ENCODE measurements at places on chromosomes 5 and 9.

DNA sequence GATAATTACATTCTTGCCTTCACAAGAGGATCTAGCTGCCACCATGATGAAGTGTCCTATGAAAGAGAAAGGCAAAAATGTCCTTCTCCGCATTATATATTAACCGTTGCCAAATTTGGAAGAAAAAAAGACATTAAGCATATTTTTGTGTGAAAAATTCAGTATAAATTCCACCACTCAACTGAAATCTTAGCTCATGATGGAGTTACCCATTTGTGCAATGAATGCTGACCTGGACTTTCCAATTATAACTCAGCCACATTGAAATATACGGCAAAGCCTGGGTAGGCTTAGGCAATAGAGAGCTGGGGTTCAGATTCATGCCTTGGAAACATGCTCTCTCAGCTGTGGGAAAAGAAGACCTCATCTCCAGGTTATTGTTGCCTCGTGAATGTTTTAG is 71.3 kb upstream of the VCAN start:
- DNase-seq: no peak
- H3K4me3 ChIP-seq: no peak overlapping the region
- H3K36me3 ChIP-seq: no peaks in the 10 kb centered on the region
- H3K4me1 ChIP-seq: no peaks in the 10 kb centered on the region
- no peak overlapping the region for H3K27ac ChIP-seq
- H3K27me3 ChIP-seq: no peaks in the 10 kb centered on the region

DNA sequence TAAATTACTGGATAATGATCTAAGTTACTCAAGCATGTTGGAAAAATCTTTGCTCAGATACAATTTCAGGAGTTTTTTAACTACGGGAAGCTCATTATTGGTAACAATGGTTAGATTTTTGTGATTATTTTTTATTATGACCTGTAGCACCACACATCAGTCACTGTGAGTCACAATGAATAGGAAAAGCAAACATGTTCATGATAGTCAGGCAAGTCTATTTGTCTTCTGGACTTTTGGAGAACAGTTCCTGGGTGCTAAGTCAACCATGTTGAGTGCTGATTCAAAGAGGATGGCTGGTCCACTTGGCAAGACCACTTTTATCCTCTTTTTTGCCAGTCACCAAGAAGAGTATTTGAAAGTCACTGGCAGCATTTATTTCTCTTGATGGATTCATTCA is 403.2 kb downstream of the KIF4B start:
- no peaks in the 10 kb centered on the region for H3K36me3 ChIP-seq
- no peak overlapping the region for H3K27ac ChIP-seq
- H3K27me3 ChIP-seq: no peaks in the 10 kb centered on the region

DNA sequence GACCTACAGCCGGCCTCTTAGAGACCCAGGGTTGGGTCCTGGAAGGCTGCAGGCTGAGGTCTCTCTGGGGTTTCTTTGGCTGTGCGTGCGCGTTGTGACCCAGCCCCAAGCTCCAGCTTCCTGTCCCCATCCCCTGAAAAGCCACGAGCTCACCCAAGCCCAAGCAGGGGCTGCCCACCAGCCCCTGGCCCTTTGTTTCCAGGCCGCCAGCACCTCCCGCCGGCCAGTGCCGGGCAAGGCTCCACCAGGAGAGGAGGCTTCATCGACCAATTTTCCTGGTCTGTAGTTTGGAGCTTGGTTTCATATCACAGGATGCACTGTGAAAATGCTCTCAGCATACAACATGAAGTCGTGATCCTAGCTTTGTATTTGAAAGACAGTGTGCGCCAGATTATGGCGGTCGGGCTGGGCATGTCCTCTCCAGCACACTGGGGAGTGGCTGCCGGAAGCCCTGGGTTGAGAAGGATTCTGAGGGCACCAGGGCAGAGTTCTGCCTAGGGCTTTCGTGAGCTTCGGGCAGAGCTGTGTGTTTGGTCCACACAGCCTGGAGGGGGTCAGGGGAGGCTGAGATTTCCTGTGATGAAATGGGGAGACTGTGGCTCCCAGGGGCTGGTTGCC is 78.6 kb downstream of the COL5A1 start:
- no peak for DNase-seq
- H3K4me1 ChIP-seq: no peaks in the 10 kb centered on the region
- no peaks in the 10 kb centered on the region for H3K36me3 ChIP-seq
- no peak overlapping the region for H3K27ac ChIP-seq
- H3K27me3 ChIP-seq: peaks cover 25% of the 10 kb centered on the region
- H3K4me3 ChIP-seq: no peak overlapping the region

- peaks cover 37% of the 10 kb centered on the region for H3K4me1 ChIP-seq
- no peak overlapping the region for H3K27ac ChIP-seq
- no peak for DNase-seq
- no peak overlapping the region for H3K4me3 ChIP-seq
- H3K36me3 ChIP-seq: no peaks in the 10 kb centered on the region
Observed at GRCh38 chr9:123642291-123643278, 286.6 kb downstream of the CRB2 start.

- no peak overlapping the region for H3K4me3 ChIP-seq
- H3K36me3 ChIP-seq: no peaks in the 10 kb centered on the region
- no peaks in the 10 kb centered on the region for H3K4me1 ChIP-seq
Observed at GRCh38 chr9:37918665-37919170, 14.8 kb upstream of the SLC25A51 start.

- H3K4me1 ChIP-seq: peaks cover 40% of the 10 kb centered on the region
- peaks cover 5% of the 10 kb centered on the region for H3K27me3 ChIP-seq
- peak overlapping the region; percentile 88 for H3K4me3 ChIP-seq
- DNase-seq: no peak
Observed at GRCh38 chr5:134006115-134006514, 1.3 kb upstream of the VDAC1 start.

- no peaks in the 10 kb centered on the region for H3K27me3 ChIP-seq
- H3K36me3 ChIP-seq: no peaks in the 10 kb centered on the region
- no peak overlapping the region for H3K27ac ChIP-seq
- H3K4me3 ChIP-seq: no peak overlapping the region
- no peaks in the 10 kb centered on the region for H3K4me1 ChIP-seq
Observed at GRCh38 chr5:106154280-106154716, 1516.4 kb downstream of the EFNA5 start.

DNA sequence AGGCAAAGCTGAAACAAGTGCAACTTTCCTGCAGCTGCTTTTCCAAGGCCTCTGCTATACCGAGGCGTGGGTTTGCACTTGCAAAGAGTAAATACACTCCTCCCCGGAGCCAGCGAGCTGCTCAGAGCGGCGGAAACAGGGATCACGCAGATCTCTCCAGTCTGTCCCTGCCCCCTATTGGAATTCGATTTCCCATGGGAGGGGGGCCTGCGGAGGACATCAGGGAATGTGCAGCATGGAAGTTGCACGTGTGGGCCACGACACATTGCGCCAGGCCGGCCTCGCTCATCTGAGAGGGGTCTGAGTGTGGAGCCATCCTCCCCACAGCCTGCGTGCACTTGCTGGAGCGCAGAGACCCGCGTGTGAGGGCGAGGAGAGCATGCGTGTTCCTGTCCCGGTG is 104.3 kb upstream of the PHYKPL start:
- no peak overlapping the region for H3K27ac ChIP-seq
- no peak for DNase-seq
- peaks cover 12% of the 10 kb centered on the region for H3K27me3 ChIP-seq
- no peak overlapping the region for H3K4me3 ChIP-seq

- H3K27me3 ChIP-seq: peaks cover 19% of the 10 kb centered on the region
- no peak overlapping the region for H3K4me3 ChIP-seq
- DNase-seq: no peak
- H3K36me3 ChIP-seq: no peaks in the 10 kb centered on the region
- no peak overlapping the region for H3K27ac ChIP-seq
Observed at GRCh38 chr9:38114905-38115304, 45.9 kb upstream of the SHB start.

DNA sequence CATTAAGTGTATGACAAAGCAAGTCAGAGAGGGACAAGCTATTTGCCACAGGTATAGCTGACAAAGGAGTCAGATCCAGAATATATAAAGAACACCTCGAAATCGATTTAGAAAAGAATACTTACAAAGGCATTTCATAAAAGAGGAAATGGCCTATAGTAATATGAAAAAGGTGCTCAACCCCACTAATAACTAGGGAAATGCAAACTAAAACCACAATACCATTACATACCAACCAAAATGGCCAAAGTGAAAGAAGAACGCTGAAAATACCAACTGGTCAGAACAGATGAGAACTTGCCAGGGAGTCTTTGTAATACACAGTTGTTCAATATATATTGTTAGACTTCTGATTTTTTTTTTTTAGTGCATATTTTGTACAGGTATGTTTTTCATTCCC is 152.9 kb downstream of the CDC42SE2 start:
- H3K27me3 ChIP-seq: no peaks in the 10 kb centered on the region
- H3K36me3 ChIP-seq: peaks cover 32% of the 10 kb centered on the region
- H3K27ac ChIP-seq: no peak overlapping the region
- H3K4me1 ChIP-seq: peaks cover 29% of the 10 kb centered on the region
- no peak overlapping the region for H3K4me3 ChIP-seq

- DNase-seq: peak; percentile 37
- H3K36me3 ChIP-seq: no peaks in the 10 kb centered on the region
- no peak overlapping the region for H3K27ac ChIP-seq
- peak overlapping the region; percentile 72 for H3K4me3 ChIP-seq
- H3K27me3 ChIP-seq: peaks cover 34% of the 10 kb centered on the region
Observed at GRCh38 chr5:150671509-150672236, 10.6 kb downstream of the MYOZ3 start.

DNA sequence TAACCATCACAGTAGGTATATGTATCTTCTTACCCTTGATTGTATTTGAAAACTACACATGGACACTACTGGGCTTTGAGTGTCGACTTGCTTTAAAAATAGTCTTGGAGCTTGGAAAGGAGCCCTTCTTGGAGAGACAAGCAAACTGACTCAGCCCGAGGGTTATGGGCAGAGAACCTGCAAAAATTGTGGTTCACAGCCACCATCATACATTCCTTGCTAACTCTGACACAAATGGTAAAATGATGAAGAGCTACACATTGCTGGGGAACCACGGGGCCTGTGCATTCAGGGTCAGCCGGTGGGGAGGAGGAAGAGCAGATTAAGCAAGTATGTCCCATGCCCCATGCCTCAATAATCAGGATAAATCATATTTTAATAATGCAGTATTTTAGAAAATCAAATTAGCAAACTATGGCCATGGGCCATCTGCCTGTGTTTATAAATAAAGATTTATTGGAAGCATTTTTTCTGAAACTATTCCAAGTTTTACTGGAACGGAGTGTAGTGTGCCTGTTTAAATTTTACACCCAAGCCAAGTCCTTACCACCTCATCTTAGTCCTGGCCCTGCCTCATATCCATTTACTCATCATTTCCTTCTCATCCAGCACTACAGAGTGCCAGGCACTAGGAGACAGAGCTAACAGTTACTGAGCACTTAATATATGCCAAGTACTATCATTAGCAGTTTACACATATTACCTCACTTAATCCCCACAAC is 195.7 kb downstream of the PALM2AKAP2 start:
- no peak overlapping the region for H3K4me3 ChIP-seq
- H3K36me3 ChIP-seq: peaks cover 2% of the 10 kb centered on the region
- peak overlapping the region; percentile 88 for H3K27ac ChIP-seq

DNA sequence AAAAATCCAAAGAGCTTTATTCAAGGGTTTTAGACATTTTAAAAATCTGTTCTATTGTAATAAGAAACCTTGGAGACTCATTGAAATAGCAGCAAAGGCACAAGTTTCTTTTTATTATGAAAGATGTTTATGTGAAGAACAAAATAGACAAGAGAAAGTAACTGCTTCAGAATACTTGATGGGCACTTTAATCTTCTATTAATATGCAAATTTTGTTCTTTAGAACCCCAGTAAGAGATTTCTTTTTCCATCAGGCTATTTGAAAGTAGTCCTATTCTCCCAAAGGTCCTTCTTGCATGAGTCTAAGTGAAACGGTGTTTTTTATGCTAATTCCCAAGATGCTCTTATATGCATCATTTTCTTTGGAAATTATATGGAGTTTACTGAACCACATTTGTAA is 602.0 kb downstream of the EFNA5 start:
- DNase-seq: no peak
- H3K4me3 ChIP-seq: no peak overlapping the region
- H3K4me1 ChIP-seq: no peaks in the 10 kb centered on the region
- H3K36me3 ChIP-seq: no peaks in the 10 kb centered on the region
- H3K27ac ChIP-seq: no peak overlapping the region

GRCh38 chr5:64213531-64213930 is 47.9 kb downstream of the RNF180 start:
- H3K4me1 ChIP-seq: no peaks in the 10 kb centered on the region
- H3K27me3 ChIP-seq: no peaks in the 10 kb centered on the region
- no peak overlapping the region for H3K27ac ChIP-seq
- no peaks in the 10 kb centered on the region for H3K36me3 ChIP-seq
- H3K4me3 ChIP-seq: no peak overlapping the region

DNA sequence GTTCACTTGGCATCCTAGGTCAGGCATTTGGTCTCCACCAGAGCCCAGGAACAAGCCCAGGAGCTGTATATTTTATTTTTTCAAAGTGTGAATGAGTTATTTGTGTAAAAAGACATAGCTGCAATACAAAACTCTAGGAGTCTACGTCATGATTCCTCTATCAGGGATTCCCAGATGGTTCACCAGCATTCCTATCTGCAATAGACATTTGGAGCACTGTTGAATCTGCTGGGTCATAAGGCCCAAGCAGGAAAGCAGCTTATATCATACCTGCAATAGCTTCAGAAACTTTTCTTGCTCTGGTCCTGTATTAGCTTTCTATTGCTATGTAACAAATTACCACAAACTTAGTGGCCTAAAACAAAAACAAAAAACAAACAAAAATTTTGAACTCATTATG is 16.7 kb upstream of the DELE1 start:
- no peak for DNase-seq
- H3K27me3 ChIP-seq: peaks cover 40% of the 10 kb centered on the region

DNA sequence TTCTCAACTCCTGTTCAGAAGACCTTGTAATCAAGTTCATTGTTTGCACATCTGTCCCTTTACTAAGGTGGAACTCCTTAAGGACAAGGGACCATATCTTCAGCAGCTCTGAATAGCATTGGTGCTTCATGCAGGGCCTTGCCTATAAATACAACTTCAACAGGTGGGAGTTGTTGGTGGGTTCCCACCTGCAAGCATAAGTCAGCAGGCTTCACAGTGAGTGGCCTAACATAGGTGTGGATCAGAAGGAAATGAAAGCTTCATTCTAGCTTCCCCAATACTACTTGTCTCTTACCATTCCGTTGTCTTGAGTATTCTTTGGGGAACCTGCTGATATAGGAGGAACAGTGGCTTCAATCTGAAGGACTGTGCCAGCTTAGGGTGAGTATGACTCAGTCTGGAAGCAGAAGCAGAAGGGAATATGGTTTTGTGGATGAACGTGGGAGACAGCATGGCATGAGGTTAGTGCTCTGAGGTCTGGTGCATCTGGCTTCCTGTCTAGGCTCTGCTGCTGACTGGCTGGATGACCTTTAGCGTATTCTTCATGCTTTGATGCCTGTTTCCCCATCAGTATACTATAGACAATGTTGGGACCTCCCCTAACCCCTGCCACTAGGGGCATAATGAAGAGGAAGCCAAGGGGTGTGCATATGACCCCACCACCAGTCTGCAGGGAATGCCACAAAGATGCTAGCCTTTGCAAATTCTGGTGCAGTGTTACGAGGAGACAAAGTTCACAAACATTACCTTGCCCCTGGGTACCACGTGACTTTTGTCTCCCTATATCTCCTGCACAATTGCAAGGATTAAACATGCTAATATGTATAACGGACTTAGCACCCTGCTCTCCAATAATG is 192.3 kb downstream of the PALM2AKAP2 start:
- H3K4me1 ChIP-seq: peaks cover 85% of the 10 kb centered on the region
- peaks cover 6% of the 10 kb centered on the region for H3K36me3 ChIP-seq

- DNase-seq: no peak
- H3K27ac ChIP-seq: no peak overlapping the region
- H3K27me3 ChIP-seq: no peaks in the 10 kb centered on the region
- H3K4me1 ChIP-seq: no peaks in the 10 kb centered on the region
- no peaks in the 10 kb centered on the region for H3K36me3 ChIP-seq
- no peak overlapping the region for H3K4me3 ChIP-seq
Observed at GRCh38 chr5:19547640-19548039, 440.4 kb downstream of the CDH18 start.
